ENCODE measurements at places on chromosomes 1 and 21. TPM values are rescaled to one million over a fixed set of nuclear protein-coding genes. Genes with fewer than 3 reads are reported as not detected.

GRCh38 chr1:151147132-151147503, 687 bp upstream of the SEMA6C start:
- peak; percentile 19 for DNase-seq

DNA sequence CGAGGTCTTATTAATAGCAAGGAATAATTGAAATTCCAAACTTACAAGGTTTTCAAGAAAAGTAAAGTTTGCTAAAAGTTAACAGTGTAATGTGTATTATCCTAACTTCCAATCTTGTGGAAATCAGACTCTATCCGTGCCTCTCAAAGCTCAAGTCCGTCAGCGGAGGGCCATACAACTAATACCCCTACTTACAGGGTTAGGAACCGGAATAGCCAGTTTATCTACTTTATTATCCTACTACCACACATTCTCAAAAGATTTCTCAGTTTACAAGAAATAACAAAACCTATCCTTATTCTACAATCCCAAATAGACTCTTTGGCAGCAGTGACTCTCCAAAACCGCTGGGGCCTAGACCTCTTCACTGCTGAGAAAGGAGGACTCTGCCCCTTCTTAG, 457.8 kb downstream of the PTPRC start:
- DNase-seq = no peak

DNA sequence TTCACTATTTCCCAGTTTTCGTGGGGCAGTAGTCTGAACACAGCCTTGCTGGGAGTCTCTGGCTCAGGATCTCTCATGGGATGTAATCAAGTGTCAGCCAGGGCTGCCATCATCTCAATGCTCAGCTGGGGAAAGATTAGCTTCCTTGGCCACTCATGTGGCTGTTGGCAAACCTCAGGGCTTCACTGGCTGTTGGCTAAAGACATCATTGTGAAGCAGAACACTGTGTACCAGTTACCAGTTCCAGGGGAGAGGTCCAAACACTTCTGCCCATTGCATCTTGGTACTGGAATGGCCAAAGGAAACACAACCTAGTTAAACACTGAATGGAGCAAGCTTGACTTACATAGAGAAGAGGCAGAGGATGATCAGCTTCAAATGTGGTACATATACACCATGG, 33.7 kb downstream of the AADACL4 start:
- no peak for DNase-seq

- DNase-seq = no peak
Observed at GRCh38 chr1:1597275-1597930, 2.5 kb downstream of the FNDC10 start.

- no peak for DNase-seq
Observed at GRCh38 chr1:12661606-12662219, 17.8 kb downstream of the AADACL4 start.

DNA sequence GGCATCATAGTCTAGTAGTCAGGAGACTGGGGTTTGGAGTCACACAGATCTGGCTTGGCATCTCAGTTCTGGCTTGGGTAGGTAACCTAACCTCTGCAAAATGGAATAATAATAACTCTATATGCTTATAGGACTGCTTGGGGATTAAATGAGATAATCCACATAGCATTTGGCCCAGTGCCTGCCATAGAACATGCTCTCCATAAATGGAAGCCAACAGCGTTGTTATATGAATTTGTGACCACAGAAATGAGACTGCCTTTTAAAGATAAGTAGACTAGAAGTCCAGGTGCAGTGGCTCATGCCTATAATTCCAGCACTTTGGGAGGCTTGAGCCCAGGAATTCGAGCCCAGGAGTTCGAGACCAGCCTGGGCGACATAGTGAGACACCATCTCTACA, 4.0 kb upstream of the OPRD1 start:
- no peak for DNase-seq

- no peak for DNase-seq
Observed at GRCh38 chr1:34758751-34759150, 789 bp upstream of the GJB4 start.

KLF17 gene
- polyA plus RNA-seq = 0.05 TPM

HMGCS2 gene
- 79.7 TPM for polyA plus RNA-seq

- DNase-seq = no peak
Observed at GRCh38 chr21:43207043-43207315, 38.2 kb downstream of the CRYAA start.

DNA sequence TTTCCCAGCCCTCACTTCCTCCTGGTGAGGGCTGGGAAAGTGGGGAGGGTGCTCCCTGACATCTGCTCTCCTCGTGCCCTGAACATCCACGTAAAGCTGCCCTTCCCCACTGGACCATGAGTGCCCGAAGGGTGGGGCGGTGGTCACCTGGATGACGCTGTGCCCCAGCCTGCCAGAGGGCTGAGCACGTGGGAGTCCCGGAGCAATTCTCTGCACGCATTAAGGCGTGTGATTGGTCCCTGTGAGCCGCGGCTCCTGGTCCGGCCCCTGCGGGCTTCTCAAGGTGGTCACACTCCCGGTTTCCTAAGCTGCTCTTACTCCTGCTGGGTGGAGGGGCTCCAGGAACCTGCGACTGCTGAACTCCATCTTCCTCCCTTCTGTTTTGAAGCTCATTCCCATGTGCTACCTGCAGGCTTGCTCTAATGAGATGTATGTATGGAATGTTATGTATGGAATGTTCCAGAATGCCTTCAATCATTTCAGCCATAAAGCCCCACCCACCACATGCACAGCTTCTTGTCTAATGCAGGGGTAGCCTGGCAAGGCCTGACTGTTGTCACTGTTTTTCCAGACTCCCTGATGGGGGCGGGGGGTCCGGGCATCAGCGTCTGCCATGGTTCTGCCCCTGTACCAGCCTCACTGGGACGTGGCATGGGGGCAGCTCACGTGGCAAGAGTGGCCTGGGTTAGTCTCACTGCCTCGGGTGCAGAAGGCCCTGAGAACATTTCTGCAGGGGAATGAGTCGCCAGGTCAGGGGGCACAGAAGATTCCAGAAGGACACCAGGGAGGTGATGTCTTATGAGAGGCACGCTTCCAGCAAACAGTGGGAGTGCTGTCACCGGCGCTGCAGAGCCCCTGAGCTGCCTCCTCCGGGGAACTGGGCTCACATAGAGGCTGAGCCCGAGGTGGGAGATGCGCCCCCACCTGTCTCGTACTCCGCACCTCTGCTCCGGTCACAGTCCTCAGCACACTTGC, 19.4 kb downstream of the KRTAP10-1 start:
- no peak for DNase-seq

PTPRF gene
- 240 TPM for polyA plus RNA-seq

PTGFR gene
- polyA plus RNA-seq = 0.25 TPM

- no peak for DNase-seq
Observed at GRCh38 chr1:203671521-203672278, 45.1 kb downstream of the ATP2B4 start.

DNA sequence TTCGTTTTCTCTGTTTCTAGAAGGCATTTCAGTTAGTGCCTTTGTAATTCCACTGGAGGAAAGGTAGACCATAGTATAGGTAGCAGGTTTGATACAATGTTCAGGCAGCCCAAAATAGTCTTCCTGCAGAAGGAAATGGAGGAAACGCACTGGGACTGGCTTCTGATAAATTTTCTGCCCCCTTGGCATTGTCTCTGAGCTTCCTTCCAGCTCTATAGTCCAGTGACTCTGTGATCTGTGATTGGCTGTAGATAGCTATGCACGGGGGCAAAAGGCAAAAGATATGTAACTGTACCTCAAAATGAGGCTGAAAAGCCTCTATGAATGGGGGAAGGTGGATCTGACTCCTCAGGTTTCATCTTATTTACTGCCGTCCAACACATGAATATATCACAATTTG, 5.8 kb upstream of the MAGOH start:
- no peak for DNase-seq

NEK2 gene
- 25.4 TPM for polyA plus RNA-seq

DEPDC1 gene
- 22.3 TPM for polyA plus RNA-seq

ANGPTL3 gene
- polyA plus RNA-seq = 8.9 TPM

DNA sequence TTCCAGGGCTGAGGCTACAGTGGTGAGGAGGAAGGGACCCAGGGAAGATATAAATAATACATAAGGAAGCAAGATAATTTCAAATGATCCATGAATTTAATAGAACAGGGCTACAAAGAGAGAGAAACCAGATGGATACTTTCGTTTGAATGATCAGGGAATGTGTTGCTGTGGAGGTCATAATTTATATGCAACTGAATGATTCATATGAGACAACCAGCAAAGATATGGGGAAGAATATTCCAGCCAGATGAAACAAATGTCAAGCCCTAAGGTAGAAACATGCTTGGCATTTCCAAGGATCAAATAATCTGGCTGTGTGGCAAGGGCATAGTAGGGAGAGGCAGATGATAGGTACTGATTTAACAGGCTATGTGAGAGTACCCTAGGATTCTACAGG, 84.8 kb upstream of the ZC3H11B start:
- no peak for DNase-seq

GRCh38 chr1:209769171-209769904, 13.5 kb downstream of the TRAF3IP3 start:
- no peak for DNase-seq

LY9 gene
- 0.32 TPM for polyA plus RNA-seq

TFAP2E gene
- 0.98 TPM for polyA plus RNA-seq

SLFNL1 gene
- polyA plus RNA-seq = 1.1 TPM

DNA sequence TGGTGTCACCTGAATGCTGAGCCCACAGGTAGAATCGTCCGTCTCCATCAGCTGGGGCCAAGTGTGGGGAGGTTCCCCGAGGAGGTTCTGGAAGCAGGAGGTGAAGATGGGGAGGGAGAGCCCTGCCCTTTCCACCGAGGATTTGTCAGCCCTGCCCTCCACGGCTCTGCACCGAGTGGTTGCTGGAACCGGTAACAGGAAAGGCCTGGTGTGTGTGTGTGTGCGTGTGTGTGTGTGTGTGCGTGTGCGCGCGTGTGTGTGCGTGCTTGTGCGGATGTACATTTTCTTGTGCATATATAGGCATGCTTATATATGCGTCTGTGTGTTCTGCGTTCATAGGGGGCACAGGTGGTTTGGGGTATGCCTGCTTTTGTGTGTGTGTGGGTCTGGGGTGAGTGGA, 3.5 kb downstream of the NBL1 start:
- no peak for DNase-seq

UBE2U gene
- polyA plus RNA-seq = not detected

NBPF10 gene
- polyA plus RNA-seq = 4.3 TPM

DNA sequence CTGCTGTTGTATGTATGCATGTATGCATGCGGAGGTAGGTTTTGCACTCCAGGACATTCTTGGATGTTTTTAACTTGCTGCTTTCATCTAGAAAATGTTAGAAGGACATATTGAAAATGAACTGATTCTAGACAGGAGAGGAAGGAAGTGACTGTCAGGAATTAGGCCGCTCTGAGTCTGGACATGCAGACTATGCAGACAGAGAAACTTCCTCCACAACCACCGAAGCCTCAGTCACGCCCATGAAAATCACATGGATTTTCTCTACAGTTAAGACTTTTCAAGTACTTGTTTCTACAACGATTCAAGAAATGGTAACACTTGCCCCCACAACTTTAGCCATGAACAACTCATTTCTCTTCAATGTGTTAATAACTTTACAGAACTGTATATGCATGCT, 211.1 kb downstream of the SMYD3 start:
- DNase-seq = no peak

- DNase-seq = no peak
Observed at GRCh38 chr21:45747233-45747766, 103.8 kb downstream of the PCBP3 start.

CELA2A gene
- 0.70 TPM for polyA plus RNA-seq

PADI1 gene
- 0.10 TPM for polyA plus RNA-seq

DNA sequence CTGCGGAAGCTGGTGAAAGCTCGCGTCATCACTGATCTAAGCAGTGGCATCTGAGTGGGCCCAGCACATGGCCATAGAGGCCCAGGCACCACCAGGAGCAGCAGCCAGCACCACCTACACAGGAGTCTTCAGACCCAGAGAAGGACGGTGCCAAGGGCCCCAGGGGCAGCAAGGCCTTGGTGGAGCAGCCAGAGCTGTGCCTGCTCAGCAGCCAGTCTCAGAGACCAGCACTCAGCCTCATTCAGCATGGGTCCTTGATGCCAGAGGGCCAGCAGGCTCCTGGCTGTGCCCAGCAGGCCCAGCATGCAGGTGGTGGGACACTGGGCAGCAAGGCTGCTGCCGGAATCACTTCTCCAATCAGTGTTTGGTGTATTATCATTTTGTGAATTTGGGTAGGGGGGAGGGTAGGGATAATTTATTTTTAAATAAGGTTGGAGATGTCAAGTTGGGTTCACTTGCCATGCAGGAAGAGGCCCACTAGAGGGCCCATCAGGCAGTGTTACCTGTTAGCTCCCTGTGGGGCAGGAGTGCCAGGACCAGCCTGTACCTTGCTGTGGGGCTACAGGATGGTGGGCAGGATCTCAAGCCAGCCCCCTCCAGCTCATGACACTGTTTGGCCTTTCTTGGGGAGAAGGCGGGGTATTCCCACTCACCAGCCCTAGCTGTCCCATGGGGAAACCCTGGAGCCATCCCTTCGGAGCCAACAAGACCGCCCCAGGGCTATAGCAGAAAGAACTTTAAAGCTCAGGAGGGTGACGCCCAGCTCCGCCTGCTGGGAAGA, 3.2 kb upstream of the ARTN start:
- no peak for DNase-seq

- DNase-seq = no peak
Observed at GRCh38 chr21:29511096-29511495, 212.4 kb downstream of the BACH1 start.

IFNAR2 gene
- 24.8 TPM for polyA plus RNA-seq

DNA sequence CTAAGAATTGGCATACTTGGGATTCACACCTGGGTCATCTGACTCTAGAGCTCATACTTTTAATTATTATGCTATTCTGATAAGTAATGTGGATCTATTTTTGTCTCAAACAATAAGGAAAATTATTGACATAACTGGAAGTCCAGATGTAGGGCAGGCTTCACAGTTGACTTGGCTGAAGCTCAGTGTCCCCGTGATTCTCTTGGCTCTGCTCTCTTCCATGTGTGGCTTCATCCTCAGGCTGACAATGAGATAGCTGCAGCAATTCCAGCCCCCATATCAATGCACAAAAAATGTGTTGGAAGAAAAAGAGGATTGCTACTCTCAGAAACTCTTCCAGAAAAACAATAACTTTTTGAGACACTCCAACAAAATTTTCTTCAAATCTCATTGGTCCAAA, 23.8 kb downstream of the HSD11B1 start:
- DNase-seq = no peak

DNA sequence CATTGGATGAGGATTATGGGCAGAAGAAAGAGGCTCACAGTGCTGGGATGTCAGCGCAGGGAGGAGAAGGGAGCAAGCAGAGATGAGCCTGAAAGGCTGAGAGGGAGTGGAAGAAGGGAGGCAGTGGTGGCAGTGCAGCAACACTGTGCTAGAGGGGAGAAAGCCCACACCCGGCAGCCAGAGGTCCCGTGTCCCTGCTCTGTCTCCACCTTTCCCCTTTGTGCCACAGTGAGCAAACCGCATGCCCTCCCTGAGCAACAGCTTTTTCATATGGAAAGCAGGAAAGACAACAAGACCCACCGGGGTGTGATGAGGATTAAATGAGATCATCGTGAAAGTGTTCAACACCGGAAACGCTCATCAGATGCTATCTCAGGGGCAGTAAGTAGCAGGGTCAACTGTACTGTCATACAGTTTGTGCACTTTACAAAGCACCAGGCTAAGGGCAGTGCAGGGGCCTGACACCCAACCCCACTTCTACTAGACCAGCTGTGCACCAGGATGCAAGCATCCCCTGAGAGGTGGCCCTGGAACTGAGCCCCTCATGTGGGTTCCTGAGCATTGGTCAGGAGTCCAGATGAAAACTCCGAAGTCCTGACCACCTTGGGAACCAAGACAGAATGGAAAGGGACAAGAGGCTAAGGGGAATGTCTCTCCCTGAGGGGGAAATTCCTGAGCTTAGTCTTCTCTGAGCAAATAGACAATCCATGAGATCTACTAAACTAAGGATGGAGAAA, 9.1 kb downstream of the NHLH1 start:
- no peak for DNase-seq

- no peak for DNase-seq
Observed at GRCh38 chr1:175527773-175528172, 215.6 kb downstream of the TNR start.

CFAP45 gene
- 3.8 TPM for polyA plus RNA-seq
